ENCODE measurements at places on chromosomes 12 and 14.

GRCh38 chr12:98060411-98060810 is 455.0 kb upstream of the TMPO start:
- no peak for DNase-seq

DNA sequence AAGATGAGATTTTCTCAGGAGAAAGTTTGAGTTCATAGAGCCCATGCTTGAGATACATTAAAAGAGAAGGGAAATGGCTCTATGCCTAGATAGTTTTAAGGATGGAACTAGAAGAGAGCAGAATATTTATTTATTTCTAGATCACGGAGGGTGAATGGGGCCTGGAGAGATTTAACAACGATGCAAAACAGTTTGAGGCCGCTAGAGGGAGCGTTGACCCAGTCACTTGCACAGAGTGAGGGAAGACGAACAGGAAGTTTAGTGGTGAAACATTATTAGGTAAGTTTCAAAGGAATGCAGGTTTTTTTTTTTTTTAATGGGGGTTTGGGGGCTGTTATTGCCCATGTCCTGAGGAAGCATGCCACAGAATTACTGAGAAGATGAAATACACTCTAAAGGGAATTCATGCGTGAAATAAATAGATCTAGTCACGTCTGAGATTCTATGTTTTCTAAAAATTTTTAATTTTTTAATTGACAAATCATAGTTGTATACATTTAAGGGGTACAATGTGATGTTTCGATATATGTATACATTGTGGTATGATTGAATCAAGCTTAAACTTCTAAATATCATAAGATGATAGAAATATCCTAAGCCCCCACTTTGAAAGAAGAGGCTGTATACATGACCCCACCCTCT is 14.8 kb upstream of the PPP1R1A start:
- DNase-seq, result peak; percentile 73

GRCh38 chr14:68741839-68742470 is 50.9 kb downstream of the ZFP36L1 start:
- no peak for DNase-seq

- DNase-seq, result peak; percentile 37
Measured at GRCh38 chr14:21917699-21918436, 244.2 kb upstream of the OR4E1 start.

DNA sequence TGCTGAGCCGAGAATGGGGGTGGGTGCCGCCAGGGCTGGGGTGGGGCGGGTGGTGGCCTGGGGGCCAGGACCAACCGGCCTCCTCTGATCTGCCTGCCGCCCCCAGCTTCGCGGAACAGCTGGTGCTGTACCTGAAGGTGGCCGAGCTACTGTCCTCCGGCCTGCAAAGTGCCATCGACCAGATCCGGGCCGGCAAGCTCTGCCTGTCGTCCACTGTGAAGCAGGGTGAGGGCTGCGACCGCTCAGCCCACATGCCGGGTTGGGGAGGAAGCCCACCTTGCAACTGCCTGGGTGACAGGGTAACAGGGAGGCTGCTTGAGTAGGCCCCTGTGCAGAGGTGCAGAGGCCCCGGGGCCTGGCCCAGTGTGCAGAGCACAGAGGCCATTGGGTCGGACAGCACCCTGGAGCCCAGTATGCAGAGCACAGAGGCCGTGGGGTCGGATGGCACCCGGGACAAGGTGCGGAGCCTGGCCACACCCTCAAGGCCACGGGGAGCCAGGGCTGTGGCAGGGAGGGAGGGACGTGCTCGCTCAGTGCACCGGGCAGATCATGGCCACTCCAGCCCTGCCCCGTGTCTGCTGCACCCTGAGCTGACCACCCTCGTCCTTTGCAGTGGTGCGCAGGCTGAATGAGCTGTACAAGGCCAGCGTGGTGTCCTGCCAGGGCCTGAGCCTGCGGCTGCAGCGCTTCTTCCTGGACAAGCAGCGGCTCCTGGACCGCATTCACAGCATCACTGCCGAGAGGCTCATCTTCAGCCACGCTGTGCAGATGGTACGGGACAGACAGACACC is 9.5 kb upstream of the PUS1 start:
- no peak for DNase-seq

- DNase-seq, result no peak
Measured at GRCh38 chr12:128012110-128012509, 254.9 kb upstream of the TMEM132C start.
